ENCODE measurements at places on chromosomes 1 and 21.

DNA sequence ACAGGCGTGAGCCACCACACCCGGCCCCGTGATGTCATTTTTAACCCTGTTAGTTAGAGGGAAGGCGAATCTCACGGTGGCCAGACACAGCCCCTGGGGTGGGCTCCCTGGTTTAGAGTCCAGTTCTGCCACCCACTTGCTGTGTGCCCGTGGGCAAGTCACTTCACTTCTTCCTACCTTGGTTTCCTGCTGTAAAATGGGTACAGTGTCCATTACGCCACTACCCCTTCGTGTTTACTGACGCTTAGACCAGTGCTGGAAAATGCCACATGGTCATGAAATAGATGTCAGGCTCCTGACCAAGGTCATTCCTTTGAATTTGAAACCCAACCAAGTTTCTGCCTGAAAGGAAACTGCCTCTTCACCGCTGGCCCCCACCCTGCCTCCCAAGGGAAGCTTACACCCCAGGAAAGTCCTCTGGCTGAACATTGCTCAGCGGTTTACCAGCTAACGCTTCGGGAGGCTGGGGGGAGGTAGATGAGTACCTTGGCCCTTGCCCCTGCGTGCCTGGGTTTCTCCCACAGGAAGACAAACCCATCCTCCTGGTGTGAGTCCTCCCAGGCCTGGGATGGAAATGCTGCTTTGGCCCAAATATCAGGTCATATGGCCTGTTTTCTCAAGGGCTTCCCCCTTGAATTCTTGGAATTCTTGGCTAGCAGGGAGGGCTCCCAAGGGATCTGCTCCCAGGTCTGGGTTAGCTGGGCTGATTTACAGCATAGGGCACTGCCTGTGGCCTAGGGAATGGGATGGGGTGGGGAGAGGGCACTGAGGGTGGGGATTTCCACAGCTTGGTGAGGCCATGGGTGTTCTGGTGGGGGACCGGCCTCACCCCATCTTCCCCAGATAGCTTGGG lies 7.6 kb upstream of the AADACL4 start:
- no peak for DNase-seq

- no peak for DNase-seq
These were observed 56.0 kb downstream of the ZMYM4 start for GRCh38 chr1:35324486-35324885.

- DNase-seq: no peak
These were observed 62.6 kb upstream of the RPL11 start for GRCh38 chr1:23628951-23629387.

DNA sequence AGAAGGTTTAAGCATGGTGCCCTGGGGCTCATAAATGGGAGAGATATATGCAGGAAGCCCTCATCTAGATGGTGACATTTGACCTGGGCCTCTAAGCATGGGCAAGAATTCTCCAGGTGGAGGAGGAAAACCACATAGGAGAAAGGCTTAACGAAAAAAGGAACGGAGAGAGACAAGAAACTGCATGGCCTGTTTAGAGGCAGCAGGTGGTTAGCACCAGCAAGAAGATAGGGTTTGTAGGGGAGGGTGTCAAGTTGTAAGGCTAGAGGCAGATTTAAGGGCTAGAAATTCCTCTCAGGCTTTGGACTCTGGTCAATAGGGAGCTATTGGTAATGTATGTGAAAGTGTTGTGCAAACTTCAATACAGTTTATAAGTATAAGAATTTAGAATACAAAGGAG lies 8.2 kb upstream of the MAPKAPK2 start:
- no peak for DNase-seq

GRCh38 chr1:48048064-48048463 lies 50.9 kb upstream of the TRABD2B start:
- DNase-seq: no peak

DNA sequence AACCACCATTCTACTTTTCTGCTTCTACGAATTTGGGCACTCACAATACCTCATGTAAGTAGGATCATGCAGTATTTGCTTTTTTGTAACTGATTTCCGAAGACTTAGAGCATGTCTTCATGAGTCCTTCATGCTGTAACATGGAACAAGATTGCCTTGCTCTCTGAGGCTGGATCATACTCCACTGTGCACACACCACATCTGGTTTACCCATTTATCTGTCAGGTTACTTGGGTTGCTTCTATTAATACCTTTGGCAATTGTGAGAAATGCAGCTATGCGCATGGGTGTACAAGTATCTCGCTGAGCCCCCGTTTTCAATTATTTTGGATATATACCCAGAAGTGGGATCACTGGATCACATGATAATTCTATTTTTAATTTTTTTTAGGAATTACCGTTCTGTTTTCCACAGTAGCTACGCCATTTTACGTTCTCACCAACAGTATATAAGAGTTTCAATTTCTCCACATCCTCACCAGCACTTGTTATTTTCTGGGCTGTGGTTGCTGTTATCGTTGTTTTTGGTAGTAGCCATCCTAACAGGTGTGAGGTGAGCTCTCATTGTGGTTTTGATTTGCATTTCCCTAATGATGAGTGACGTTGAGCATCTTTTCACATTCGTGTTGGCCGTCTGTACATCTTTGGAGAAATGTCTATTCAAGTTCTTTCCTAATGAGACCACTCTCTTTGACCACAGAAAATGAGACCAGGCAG lies 10.7 kb upstream of the SLC2A5 start:
- no peak for DNase-seq

GRCh38 chr1:64608005-64608650 lies 136.7 kb upstream of the RAVER2 start:
- DNase-seq: no peak

- DNase-seq: no peak
These were observed 4.4 kb upstream of the C2CD2 start for GRCh38 chr21:41957991-41958766.

GRCh38 chr1:194176212-194176611 lies 989.8 kb upstream of the B3GALT2 start:
- DNase-seq: no peak

- no peak for DNase-seq
These were observed 19.4 kb upstream of the S100A2 start for GRCh38 chr1:153585006-153585405.

DNA sequence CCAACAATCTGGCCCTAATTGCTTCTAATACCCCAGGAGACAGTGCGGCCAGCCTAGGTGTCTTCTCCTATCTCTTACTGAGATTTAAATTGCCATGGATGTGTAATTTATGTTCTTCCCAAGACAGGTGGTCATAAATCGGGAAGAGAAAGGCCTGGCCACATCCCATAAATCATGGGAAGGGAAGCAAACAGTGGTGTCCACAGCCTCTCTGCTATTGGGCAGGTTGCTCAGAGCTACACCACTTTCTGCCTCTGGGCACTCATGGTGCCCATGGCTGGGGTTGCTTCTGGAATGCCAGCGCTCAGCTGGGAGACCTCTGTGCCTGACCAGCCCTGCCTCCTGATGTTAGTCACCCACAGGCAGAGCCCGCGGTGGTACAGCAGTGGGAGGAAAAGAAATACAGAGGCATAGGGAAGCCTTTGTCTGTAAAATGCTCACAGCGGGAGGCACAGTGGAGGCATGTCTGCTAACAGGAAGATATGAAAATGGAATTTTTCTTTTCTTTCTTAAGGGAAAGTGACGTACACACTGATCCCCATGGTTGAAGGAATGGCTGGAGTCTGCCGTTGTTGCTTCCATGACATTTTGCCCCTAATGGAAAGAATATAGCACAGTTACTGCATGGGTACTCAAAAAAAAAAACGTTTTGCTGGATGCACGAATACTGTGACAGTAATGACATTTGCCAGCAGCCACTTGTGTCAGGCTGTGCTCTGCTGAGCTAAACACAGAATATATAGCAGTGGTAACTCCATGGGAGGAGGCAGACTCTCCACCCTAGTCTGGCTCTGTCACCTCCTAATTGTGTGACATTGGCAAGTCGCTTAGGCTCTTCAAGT lies 21.9 kb downstream of the MTARC1 start:
- DNase-seq: no peak

DNA sequence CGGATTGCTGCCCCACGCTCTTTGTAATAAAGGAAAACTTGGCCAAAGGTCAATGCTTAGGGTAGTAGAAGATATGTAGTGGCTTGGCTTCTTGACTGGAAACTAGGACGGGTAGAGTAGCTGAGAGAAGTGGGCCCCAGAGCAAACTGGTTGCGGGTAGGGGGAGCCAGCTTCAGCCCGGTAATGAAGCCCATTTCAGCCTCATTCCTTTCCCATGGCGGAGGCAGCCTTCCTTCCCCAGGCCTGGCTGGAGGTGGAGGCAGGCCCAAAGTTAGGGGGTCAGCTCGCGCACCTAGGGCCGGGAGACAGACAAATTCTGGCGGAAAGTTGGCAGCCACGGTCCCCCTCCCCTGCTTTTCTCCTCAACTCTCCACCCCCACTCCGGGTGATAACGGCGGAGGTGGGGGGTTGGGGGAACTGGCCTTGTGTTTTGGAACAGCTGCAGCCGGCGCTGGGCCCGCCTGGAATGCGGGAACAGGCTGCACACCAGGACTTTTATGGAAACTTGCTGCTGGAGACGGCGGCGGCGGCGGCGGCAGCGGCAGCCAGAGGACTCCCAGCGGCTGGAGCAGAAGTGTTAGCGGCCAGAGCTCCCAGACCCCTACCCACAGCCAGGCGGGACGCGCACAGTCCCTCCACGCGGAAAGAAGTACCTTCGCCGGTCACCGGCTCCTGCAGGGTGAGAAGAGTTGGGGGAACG lies at the start of gene NEXN:
Gene NEXN (plus strand): TSS at position 544 of the 700 bp plus-strand sequence. CDS start 27,483 bp downstream, outside the sequence.
- no peak for DNase-seq

- DNase-seq: no peak
These were observed 37.5 kb upstream of the WLS start for GRCh38 chr1:68269637-68270430.

- DNase-seq: no peak
These were observed 218.3 kb downstream of the HHIPL2 start for GRCh38 chr1:222329493-222330045.

DNA sequence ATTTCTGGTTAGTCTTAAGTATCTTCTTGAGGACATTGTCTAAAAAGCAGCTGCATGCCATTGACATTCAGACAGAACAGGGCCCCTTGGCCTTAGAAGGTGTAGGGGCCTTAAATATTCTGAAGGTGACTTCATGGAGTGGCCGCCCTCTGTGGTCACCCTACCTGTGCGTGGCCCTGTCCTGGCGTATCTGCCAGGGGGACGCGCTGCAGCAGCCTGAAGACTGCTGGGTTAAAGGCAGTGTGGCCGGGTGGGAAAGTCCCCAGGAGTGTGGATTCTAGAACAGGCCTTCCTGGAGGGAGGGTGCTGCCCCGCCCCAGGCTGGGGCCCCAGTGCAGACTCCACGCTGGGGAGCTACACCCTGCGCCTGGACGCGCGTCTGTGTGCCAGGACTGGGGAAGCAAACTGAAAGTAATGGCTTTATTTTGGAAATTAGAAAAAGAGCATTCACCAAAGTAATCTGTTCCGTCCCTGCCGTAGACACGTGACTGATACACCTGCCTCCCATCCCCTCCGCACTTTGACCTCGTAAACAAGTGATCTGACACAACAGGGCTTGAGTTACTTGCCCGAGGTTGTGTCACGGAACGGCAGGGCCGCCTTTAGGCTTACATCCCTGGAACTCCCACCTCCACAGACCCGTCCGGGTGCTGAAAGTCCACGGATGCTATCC lies 1.8 kb downstream of the AGPAT3 start:
- DNase-seq: peak; percentile 70

- no peak for DNase-seq
These were observed 75.5 kb downstream of the NAV1 start for GRCh38 chr1:201614262-201615015.

- DNase-seq: no peak
These were observed 599.4 kb downstream of the LTN1 start for GRCh38 chr21:28393279-28393678.

DNA sequence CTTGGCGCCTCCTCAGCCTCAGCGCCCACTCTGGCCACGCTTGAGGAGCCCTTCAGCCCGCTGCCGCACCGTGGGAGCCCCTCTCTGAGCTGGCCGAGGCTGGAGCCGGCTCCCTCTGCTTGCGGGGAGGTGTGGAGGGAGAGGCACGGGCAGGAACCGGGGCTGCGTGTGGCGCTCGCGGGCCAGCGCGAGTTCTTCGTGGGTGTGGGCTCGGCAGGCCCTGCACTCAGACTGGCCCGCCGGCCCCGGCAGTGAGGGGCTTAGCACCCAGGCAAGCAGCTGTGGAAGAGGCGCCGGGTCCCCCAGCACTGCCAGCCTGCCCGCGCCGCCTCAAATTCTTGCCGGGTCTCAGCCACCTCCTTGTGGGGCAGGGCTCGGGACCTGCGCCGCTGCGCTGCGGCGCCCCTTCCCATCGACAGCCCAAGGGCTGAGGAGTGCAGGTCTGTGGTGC lies 61.4 kb downstream of the SLC16A1 start:
- DNase-seq: no peak

- DNase-seq: no peak
These were observed 31.2 kb upstream of the COL6A2 start for GRCh38 chr21:46066591-46067331.

DNA sequence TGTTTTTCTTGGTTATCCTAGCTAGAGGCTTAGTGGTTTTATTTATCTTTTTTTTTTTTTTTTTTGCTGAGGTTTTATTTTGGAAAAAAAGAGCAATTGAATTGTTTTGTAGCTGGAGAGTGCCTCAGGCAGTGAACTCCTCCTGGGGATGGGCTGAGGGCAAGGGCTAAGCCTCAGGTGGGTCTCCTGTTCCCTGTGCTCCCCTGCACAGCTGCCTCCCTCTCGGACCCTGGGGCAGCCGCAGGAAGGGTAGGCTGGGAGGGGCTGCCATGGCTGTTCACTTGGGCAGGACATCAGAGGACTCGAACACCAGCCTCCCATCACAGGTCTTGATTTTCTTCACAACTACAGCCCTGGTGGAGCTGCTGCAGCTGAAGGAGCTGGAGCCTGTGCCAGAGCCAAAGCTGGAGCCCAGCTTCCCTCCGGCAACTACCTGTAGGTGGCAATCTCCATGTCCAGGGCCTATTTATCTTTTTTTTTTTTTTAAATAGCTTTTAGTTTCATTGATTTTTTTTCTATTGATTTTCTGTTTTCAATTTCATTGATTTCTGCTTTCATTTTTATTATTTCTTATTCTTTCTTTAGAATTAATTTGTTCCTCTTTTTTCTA lies 28.9 kb downstream of the LEPR start:
- no peak for DNase-seq

GRCh38 chr1:177920091-177920490 lies 49.8 kb downstream of the SEC16B start:
- DNase-seq: no peak

- no peak for DNase-seq
These were observed 22.0 kb upstream of the SLC26A9 start for GRCh38 chr1:205965036-205965884.

- no peak for DNase-seq
These were observed 4.3 kb upstream of the SPATC1L start for GRCh38 chr21:46188226-46189212.

DNA sequence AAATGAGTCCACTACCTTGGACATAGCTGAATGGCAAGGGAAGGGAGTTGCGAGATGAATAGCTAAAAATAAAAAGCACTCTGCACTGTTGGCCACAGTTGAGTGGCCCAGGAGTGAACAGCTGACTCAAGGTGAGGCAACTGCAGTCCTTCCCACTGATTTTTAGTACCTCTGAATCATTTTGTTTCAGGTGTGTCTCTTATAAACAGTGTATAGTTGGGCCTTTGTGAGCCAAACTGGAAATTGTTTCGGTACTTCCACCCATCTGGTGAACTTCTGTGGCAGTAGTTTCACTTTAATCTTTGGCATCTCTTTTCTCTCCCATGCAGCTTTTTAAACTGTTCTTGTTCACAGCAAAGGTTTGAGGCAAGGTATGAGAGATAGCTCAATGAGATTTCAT lies 122.7 kb downstream of the VAV3 start:
- no peak for DNase-seq

GRCh38 chr1:209564849-209565248 lies 18.7 kb upstream of the CAMK1G start:
- DNase-seq: no peak

- no peak for DNase-seq
These were observed 293.8 kb upstream of the PBX1 start for GRCh38 chr1:164265232-164265631.
